ENCODE measurements at places on chromosomes 12 and 14. TPM values are rescaled to one million over a fixed set of nuclear protein-coding genes. Genes with fewer than 3 reads are reported as not detected.

Gene GPR68
- not detected for total RNA-seq

Gene FAM90A1
- total RNA-seq = not detected

Gene RERGL
- total RNA-seq = 2.9 TPM

- no peak overlapping the region for H3K4me3 ChIP-seq
- DNase-seq = no peak
- H3K4me1 ChIP-seq = no peaks in the 10 kb centered on the region
- H3K27ac ChIP-seq = no peak overlapping the region
- H3K36me3 ChIP-seq = no peaks in the 10 kb centered on the region
- H3K27me3 ChIP-seq = no peaks in the 10 kb centered on the region
Measured at GRCh38 chr12:66241061-66242043, 52.3 kb downstream of the IRAK3 start.

Gene STK38L
- 19.8 TPM for total RNA-seq

Data from Peyer's patch (tissue), 4 donors.